Neural cell (in vitro differentiated cells): ENCODE measurements at places on chromosomes 1 and 21. TPM values are rescaled to one million over a fixed set of nuclear protein-coding genes. Genes with fewer than 3 reads are reported as not detected.

The DTL gene
- polyA plus RNA-seq = 0.76 and 1.1 TPM in 2 replicates

The MFAP2 gene
- polyA plus RNA-seq = 68.4 and 80.8 TPM in 2 replicates

The PLPP3 gene
- polyA plus RNA-seq = 1.9 and 2.1 TPM in 2 replicates

The ITLN1 gene
- polyA plus RNA-seq = not detected in 2 replicates

The PRXL2B gene
- 29.0 and 35.9 TPM in 2 replicates for polyA plus RNA-seq

The KCND3 gene
- 7.0 and 7.8 TPM in 2 replicates for polyA plus RNA-seq

The BEND5 gene
- 58.6 and 64.9 TPM in 2 replicates for polyA plus RNA-seq

The HLX gene
- 0.56 TPM in 1 of 2 replicates, not detected in the other for polyA plus RNA-seq

The LCE3D gene
- polyA plus RNA-seq = not detected in 2 replicates

The ATAD3C gene
- polyA plus RNA-seq = not detected in 2 replicates

The PARS2 gene
- polyA plus RNA-seq = 1.9 and 2.5 TPM in 2 replicates

The SPRR2B gene
- polyA plus RNA-seq = not detected in 2 replicates

The KRTAP10-7 gene
- polyA plus RNA-seq = not detected in 2 replicates

The TNNI3K gene
- 3.1 and 3.5 TPM in 2 replicates for polyA plus RNA-seq

The SLAMF1 gene
- polyA plus RNA-seq = not detected in 2 replicates

The NCAM2 gene
- 7.9 and 9.8 TPM in 2 replicates for polyA plus RNA-seq

The RUNX1 gene
- not detected in 2 replicates for polyA plus RNA-seq

The AMY1A gene
- polyA plus RNA-seq = not detected in 2 replicates

The CD244 gene
- not detected in 2 replicates for polyA plus RNA-seq

The VSIG8 gene
- 0.37 TPM in 1 of 2 replicates, not detected in the other for polyA plus RNA-seq

The ADAMTS1 gene
- 0.84 and 2.7 TPM in 2 replicates for polyA plus RNA-seq

The GPR52 gene
- polyA plus RNA-seq = not detected in 2 replicates

The KRTAP11-1 gene
- not detected in 2 replicates for polyA plus RNA-seq

The PADI1 gene
- polyA plus RNA-seq = 0.44 and 0.66 TPM in 2 replicates

The LCE2B gene
- polyA plus RNA-seq = not detected in 2 replicates

The ERG gene
- not detected in 2 replicates for polyA plus RNA-seq

The FAF1 gene
- 38.4 and 52.1 TPM in 2 replicates for polyA plus RNA-seq

The AGL gene
- 16.5 and 17.7 TPM in 2 replicates for polyA plus RNA-seq

The RPS8 gene
- polyA plus RNA-seq = 2,015 and 2,061 TPM in 2 replicates

The SHISA4 gene
- 1.5 and 1.9 TPM in 2 replicates for polyA plus RNA-seq

The PDE4B gene
- polyA plus RNA-seq = 135 and 139 TPM in 2 replicates

The LRRC71 gene
- polyA plus RNA-seq = not detected in 2 replicates

The SLC45A1 gene
- 7.1 and 13.7 TPM in 2 replicates for polyA plus RNA-seq

The C1orf94 gene
- polyA plus RNA-seq = 0.72 TPM in 1 of 2 replicates, not detected in the other

The SLC5A9 gene
- 0.32 TPM in 1 of 2 replicates, not detected in the other for polyA plus RNA-seq

The COL8A2 gene
- 0.98 TPM in 1 of 2 replicates, not detected in the other for polyA plus RNA-seq

The CHRM3 gene
- polyA plus RNA-seq = 0.16 and 0.34 TPM in 2 replicates

The SPOCD1 gene
- not detected in 2 replicates for polyA plus RNA-seq

The PTCH2 gene
- polyA plus RNA-seq = 0.78 and 1.3 TPM in 2 replicates

The PRKCZ gene
- 54.9 and 69.9 TPM in 2 replicates for polyA plus RNA-seq

The FGR gene
- not detected in 2 replicates for polyA plus RNA-seq

The NBPF10 gene
- 0.26 and 0.34 TPM in 2 replicates for polyA plus RNA-seq

The CYP4A22 gene
- 0.32 TPM in 1 of 2 replicates, not detected in the other for polyA plus RNA-seq

The FBXO44 gene
- 119 and 126 TPM in 2 replicates for polyA plus RNA-seq

The LRIG2 gene
- polyA plus RNA-seq = 10.9 and 11.1 TPM in 2 replicates

The KRTAP19-1 gene
- not detected in 2 replicates for polyA plus RNA-seq
